ENCODE measurements at places on chromosomes 7 and 10.

DNA sequence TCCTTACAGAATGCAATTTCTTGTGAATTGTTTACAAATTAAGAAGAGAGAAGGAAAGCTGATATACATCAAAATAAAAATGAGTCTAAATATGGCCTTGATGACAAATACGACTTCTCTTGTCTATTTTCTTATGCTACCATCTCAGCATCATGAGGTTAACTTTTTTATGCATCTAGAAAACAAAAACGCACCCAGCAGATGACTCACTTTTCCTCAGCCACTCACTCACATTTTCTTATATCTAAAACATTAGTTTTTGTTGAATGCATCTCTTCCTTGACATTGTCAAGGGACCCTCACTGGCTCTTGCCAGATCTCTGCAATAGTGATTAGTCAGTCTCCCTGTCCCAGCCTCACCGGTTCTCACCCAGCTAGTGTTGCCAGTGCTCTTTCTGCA lies 256.4 kb upstream of the SLC26A5 start:
- DNase-seq, result no peak

GRCh38 chr7:92436612-92437445 lies 10.5 kb upstream of the GATAD1 start:
- DNase-seq, result no peak

DNA sequence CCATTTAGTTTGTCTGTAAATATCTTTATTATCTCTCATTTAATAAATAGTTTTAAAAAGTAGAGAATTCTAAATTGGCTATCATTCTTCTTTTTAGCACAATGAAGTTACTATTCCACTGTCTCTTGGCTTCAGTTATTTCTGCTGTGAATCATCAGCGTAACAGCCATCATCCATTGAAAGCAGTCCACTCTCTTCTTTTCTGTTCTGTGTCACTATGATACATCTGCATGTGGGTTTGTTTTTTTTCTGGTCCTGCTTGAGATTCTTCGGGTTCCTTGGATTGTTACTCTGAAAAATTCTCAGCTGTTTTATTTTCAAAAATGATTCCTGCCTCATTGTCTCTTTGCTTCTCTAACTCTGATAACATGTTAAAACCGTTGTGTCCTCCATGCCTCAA lies 52.5 kb downstream of the CSGALNACT2 start:
- DNase-seq, result no peak

GRCh38 chr7:391411-391951 lies 101.5 kb downstream of the FOXL3 start:
- DNase-seq, result no peak

GRCh38 chr10:118753331-118754228 lies 1.2 kb downstream of the CACUL1 start:
- no peak for DNase-seq

DNA sequence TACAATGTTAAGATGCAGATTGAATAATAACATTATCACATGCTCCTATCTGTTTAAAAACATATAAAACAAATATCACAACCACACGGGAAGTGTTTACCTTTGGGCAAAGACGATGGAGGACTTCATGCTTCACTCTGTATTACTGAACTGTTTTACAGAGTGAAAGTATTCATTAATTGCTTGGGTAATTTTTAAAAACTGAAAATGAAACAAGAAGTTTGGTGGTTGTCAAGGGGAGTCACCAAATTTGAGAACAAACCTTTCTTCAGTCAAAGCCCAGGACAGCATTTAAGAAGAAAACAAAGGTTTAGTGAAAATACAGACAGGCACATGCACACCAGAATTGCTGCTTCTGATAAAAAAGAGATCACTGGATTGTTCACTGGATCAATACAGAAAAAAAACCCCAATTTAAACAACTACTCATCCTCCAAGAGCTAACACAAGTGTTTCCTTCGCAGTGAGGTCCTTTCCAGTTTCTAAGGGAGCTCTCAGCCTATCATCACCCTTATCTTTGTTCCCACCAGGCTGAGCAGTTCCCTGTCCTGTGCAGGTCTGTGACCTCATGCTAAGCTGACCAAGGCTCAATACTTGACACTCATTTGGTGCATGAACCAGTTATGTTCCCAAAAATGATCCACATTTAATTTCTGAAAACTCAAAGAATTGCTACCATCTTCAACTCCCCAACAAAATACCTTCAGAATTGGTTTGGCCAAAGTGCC lies 8.8 kb downstream of the PARP12 start:
- DNase-seq, result no peak

GRCh38 chr7:157474685-157475084 lies 137.9 kb downstream of the DNAJB6 start:
- no peak for DNase-seq

DNA sequence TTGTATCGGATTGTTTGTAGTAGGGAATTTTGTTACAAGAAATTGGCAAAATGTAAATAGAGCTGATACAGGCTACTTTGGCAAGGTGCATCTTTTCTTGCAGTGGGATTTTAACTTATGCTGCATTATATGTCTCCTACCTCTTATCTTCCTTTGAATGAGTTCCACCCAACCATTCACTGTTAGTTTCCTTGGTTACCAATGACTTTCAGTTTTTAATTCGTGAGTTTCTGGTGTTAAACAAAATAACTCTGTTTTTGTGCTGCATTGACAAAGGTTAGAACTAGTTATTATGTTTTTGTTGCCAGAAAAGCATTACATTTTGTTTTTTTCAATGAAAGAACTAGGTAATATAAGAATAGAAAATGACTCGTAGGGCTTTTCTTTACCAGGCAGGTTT lies 327.2 kb downstream of the LHFPL3 start:
- no peak for DNase-seq

- no peak for DNase-seq
These were observed 100.4 kb upstream of the PDGFA start for GRCh38 chr7:620056-620455.

All from stimulated activated CD4-positive, alpha-beta T cell treated with anti-CD3 and anti-CD28 coated beads, Interleukin-1b, Interleukin-23, amount 100 ng/mL, for 24 hours (primary cell).